NCI-H146 (cell line): ENCODE measurements at places on chromosomes 3 and 15.

- no peak for DNase-seq
These were observed 25.0 kb downstream of the GPR160 start for GRCh38 chr3:170062769-170063168.

GRCh38 chr3:100966049-100966491 is 27.2 kb downstream of the ABI3BP start:
- no peak for DNase-seq

DNA sequence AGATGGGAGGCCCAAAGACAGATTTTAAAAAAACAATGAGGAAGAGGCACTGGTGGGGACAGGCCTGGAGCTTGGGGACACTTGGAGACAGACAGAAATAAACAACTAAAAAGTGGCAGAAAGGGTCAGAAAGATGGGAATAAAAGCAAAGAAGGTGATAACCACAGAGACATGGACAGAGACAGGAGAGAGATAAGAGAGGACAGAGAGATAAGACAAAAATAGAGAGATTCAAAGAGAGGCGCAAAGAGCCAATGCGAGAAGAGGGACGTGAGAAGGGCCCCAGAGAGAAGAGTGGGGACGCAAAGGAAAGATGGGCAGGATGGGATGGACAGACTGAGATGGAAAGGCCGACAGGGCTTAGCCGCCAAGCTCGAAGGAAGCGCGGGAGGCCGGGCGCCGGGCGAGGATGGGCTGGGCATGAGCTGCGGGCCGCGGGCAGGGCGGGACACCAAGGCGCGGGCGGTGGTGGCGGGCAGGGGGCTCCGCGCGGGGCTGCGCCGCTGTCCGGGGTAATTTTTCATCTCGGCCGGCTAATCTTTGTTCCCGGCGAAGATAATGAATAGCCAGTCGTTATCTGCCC is 3.1 kb upstream of the GATA2 start:
- no peak for DNase-seq

- peak; percentile 25 for DNase-seq
These were observed 27.0 kb upstream of the POLG start for GRCh38 chr15:89361451-89362202.

- peak; percentile 40 for DNase-seq
These were observed 53.2 kb downstream of the LHFPL4 start for GRCh38 chr3:9500108-9501050.

DNA sequence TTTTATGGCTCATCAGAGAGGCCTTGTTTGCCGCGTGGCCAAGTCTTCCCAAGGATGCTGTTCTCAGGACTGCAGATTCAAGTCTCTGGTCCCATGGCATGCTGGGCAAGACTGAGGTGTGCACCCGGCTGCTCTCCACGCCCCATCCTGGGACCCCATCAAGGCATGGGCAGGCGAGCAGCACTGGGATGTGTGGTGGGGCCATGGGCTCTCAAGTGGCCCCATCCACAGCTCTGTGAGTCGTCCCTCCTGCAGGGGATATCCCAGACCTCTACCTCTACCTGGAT is 13.1 kb upstream of the GP9 start:
- DNase-seq: no peak

- DNase-seq: no peak
These were observed 319.1 kb upstream of the TLE3 start for GRCh38 chr15:70416829-70417228.

DNA sequence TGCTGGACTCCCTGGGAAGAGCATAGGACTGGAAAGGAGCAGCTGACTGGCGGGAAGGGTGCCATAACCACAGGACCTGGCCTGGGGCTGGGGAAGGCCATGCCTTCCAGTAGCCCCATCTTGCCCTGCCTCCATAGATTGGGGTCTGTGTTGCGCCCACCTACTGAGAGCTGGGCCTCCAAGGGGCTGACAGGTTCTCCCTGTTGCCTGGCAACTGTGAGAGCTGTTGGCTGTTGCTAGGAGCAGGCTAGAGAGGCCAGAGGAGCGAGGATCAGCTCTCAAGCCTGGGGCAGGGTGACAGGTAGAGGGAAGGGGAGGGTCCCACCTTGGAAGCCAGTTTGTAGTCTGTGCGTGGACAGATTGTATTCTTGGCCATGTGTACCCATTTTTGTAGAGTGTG is 2.8 kb upstream of the GNAI2 start:
- DNase-seq: no peak

DNA sequence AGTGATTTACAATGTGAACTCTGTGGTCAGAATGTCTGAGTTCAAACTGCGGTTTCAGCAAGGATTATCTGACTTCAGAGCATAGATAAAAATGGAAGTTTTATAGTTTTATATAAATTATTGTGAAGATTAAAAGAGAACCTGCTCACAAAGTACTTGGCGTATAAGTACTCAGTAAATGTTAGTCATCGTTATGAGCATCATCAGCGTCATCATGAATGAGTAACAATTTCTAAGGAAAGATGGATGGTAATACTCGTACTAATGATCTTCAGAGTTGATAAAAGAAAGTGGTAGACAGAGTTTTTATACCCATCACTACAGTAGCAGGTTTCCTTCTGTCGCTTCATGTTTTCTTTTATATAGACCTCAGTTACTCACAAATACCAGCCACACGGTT is 341.8 kb downstream of the RAP2B start:
- DNase-seq: no peak

DNA sequence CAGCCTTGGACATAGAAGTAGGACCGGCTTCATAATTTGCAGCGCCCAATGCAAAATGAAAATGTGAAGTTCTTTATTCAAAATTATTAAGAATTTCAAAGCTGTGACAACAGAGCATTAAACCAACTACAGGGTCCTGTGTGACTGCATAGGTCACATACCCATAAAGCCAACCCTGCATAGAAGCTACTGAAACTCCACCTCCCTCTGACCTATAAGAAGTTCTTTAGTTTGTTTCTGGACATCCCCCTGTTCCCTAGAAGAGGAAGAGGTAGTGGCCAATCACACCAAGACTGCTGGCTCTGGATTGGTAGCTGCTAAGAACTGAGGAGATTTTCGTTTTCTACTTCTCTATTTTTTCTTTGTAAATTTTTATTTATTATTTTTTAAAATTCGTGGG is 9.0 kb upstream of the SELENOT start:
- no peak for DNase-seq

- DNase-seq: no peak
These were observed 10.8 kb downstream of the CACNA2D3 start for GRCh38 chr3:54133196-54133595.

GRCh38 chr15:52278636-52279367 is 16.8 kb downstream of the MYO5C start:
- no peak for DNase-seq

DNA sequence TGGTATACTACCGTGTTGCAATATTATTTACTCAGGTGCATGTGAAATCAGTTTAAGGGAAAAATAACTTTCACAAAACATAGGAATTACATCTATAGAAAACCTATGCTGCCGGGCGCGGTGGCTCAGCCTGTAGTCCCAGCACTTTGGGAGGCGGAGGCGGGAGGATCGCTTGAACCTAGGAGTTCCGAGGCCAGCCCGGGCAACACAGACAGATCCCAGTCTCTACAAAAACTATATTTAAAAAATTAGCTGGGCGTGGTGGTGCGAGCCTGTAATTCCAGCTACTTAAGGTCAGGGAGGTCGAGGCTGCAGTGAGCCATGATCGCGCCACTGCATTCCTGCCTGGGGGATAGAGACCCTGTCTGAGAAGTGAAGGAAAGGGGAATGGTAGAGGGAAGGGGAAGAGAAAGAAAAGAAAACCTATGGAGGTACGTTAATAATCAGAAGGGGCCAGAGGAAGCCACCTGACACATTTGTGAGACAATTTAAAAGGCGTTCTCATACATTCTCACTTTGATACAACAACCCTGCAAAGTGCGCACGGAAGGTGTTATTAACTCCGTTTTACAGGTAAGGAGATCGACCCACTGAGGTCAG is 456 bp upstream of the TMEM62 start:
- DNase-seq: peak; percentile 20

DNA sequence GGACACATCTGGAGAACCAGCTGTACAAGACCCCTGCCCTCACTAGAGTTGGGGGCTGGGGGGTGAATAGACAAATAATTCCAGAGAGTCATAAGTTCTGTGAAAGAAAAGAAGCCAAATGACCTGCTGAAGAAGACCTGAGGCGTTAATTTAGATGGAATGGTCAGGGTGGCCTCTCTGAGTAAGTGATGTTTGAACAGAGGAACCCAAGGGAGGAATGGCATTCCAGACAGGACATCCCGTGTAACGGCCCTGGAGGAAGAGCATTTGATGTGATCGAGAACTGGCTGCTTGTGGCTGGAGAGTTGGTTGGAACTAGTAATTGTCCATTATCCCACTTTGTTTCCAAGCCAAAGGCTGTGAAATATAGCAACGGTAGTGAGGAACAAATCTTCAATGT is 1.7 kb downstream of the NR2C2 start:
- DNase-seq: no peak

DNA sequence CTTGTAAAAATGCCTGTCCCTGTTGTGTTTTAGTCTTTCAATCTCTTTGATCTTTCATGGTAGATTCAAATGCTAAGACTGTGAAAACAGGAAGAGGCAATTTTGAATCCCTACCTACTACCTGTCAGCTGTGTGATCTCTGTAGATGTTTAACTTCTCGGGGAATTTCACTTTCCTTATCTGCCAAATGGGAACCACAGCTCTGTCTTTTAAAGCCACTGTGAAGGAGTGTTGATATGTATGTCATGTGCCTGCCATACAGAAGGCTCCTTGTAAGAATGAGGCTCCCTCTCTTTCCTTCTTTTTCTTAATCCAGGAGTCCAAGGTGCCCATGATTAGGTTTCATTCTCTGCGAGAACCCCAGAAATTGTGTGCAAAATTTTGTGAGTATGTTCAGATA is 139.6 kb upstream of the ADAMTS9 start:
- no peak for DNase-seq

GRCh38 chr3:49484471-49484870 is 14.4 kb downstream of the DAG1 start:
- DNase-seq: no peak

DNA sequence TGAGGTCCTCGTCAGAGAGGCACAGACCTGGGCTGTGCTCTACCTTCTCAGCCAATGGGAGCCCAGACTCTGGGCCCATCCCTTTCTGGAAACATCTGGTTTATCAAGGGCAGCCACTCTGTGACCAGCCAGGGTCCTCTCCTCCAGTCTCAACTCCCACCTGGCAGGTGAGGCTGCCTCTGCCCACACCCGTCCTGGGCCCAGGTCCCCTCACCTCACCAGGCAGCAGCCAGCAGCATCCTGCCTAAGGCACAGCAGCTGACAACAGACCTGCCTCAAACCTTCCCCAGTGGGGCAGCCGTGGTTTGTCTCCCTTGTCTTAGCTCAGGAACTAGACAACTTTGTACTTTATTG is 8.7 kb upstream of the VIPR1 start:
- DNase-seq: no peak

DNA sequence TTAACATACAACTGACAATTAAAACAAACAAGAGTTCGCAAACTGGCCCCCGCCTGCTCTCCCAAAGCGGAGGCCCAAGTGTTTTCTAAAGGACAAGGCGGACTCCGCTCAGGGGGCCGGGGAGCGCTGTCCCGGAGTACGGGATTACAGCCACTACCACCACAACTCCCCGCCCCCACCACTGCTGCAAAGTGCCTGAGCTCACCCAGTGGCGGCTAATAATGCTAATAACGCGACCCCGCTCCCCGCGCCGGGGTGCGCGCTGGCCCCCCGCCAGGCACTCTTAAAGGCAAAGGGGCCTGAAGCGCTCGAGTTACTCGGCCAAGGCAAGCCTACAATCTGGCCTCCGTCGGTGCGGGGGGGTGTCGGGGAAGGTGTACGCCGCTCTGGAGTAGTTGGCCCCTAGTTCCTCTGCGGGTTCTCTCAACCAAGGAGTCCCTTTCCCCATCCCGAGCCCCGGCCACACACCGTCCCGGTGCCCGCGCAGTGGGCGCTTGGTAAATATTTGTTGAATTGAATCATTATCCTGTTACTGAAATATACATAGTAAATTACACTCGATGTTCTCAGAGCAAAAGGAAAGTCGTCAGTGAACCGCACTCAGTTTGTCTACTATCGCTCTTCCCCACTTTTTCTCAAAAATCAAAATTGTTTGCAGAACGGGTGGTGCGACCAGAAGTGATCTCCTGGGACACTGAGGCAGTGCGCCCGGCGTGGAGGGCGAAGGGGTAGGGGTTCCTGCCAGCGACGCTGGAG is 827 bp downstream of the WNT5A start:
- DNase-seq: peak; percentile 38

DNA sequence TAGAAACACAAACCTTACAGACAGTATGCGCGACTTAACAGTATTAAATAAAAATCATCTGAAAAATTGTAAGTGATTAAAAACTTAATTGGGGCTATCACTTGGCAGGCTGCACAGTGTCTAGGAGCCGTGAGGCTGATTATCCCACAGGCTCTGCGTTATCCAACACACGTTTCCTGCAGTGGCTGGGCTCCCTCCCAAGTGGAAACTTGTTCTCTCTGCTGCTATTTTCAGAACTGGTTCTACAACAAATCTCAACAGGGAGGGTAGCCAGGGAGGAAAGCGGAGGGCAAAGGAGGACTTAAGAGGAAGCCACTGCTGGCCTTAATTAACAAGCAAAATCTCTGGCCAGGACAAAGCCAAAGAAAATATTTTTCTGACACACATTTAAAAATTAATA is 555.2 kb downstream of the MAGI1 start:
- no peak for DNase-seq
